Fibroblast of skin of right quadriceps (primary cell): ENCODE measurements at places on chromosomes 7 and 10.

DNA sequence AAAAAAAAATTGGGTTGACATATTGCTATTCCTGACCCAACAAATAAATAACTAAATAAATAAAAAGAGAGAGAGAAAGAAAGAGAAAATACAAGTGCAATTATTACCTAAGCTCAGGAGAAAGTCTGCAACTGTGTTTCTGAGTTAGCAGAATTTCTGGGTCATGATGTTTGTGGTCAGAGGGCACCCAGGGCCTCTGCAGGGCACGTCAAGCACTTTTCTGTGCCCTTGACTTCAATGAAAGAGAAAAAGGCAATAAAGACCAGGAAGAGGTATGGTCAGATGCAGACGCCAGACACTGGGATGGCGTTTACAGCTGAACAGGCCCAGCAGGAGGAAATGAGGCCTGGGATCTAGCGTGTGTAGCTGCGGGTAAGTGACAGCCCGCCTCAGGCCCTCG lies 160.9 kb upstream of the GDF10 start:
- DNase-seq = no peak

GRCh38 chr10:110735620-110736027 lies 91.5 kb downstream of the RBM20 start:
- no peak for DNase-seq

GRCh38 chr10:11387044-11387443 lies 224.4 kb downstream of the USP6NL start:
- no peak for DNase-seq

GRCh38 chr10:5259132-5259951 lies 62.7 kb downstream of the AKR1C4 start:
- no peak for DNase-seq

DNA sequence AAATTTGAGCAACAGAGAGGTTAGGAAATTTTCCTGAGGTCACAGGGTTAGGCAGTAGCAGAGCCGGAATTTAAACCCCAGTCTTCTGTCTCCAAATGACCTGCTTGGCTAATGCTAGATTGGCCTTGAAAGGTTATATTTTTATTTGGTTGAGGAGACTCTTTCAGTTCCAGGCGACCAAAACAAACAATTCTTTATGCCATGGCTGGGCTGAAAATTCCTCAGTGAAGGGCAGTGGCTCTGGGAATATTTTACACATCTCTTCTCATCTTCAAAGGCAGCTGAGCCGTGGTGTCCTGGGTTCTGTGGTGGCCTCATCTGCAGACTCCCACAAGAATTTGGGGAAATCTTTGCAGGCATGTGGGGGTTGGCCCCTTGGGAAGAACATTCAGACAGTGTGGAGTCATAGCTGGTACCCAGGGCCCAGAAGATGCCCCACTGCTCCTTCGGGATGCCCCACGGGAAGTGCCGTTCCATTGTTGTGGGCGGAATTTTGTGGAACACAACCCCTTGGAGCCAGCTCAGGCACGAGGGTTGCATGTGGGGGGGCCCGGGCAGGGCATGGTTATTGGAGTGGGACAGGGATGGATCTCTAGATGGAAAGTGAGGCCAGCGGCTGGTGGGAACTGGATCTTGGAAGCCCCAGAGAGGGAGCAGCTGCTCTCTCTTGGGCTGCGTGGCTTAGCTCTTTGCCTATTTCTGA lies 33.2 kb downstream of the RPS24 start:
- DNase-seq = no peak

DNA sequence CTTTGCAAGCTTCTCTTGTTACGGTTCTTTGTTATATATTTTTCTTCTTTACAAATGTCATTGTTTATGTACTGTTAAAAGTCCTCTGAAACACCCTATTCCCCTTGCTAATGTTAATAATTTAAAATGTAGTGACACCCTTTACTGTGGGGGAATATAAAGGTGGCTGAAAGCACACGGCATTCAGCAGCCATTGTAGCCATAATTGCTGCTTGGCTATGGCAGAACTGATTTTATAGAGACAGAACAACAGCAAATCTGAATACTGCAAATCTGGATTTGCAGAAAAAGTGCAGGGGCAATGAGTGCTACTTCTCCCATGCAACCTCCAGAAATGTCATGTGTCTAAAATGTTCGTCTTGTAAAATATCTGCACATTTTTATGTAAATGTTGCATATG lies 3.7 kb upstream of the WASL start:
- no peak for DNase-seq

DNA sequence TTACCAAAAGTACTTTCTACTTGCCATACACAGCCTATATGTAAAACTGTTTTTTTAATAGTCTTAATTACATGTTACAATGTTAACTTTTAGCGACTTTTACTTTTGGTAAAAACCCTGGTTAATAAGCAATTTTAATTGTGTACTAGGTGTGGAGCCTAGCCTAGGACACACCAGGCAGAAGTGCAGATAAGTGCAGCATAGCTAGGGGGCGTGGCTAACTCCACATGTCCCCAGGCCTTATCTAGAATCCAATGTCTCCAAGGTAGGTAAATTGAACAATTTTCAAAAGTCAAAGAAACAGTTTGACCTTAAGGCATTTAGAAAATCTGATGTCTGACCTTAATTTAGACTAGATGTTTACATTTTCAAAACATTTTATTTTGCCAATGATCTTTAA lies 858.7 kb downstream of the CCSER2 start:
- no peak for DNase-seq

GRCh38 chr10:29370097-29371092 lies 81.5 kb downstream of the LYZL1 start:
- peak; percentile 75 for DNase-seq

GRCh38 chr10:31457858-31458257 lies 138.8 kb downstream of the ZEB1 start:
- peak; percentile 11 for DNase-seq

- peak; percentile 34 for DNase-seq
These were observed 163.4 kb downstream of the RAPGEF5 start for GRCh38 chr7:22193450-22193983.

DNA sequence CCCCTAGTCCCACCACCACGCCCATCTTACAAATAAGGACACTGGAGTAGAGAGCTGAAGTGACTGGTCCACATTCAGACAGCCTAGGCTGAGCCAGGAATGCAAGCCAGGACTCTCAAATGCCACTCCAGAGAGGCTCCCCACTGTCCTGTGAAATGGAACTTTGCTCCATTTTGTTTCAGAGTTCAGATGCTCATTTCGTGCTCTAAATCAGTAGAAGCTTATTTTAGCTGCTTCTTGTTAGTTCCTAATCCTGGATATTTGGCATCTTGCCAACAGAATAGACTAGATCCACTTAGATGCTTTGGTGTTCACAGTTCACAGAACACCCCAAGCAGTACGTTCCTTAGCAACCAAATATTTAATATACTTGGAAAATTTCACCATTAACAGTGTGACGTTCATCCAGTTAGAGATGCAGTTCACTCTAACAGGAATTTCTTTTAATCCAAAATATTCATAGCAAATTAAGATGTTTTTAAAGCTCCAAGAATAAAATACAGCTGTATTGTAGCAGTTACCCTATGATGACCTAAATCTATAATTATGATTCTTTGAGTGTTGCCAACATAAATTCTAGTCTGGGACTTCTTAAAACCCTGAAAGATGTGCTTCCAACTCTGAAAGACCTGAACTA lies 7.3 kb downstream of the MMP21 start:
- DNase-seq = peak; percentile 31

- no peak for DNase-seq
These were observed 26.9 kb downstream of the DNAJB9 start for GRCh38 chr7:108596560-108596959.

- DNase-seq = no peak
These were observed 30.1 kb downstream of the CNNM2 start for GRCh38 chr10:102948176-102948575.

- no peak for DNase-seq
These were observed 114.0 kb downstream of the WDFY4 start for GRCh38 chr10:48798481-48799254.

DNA sequence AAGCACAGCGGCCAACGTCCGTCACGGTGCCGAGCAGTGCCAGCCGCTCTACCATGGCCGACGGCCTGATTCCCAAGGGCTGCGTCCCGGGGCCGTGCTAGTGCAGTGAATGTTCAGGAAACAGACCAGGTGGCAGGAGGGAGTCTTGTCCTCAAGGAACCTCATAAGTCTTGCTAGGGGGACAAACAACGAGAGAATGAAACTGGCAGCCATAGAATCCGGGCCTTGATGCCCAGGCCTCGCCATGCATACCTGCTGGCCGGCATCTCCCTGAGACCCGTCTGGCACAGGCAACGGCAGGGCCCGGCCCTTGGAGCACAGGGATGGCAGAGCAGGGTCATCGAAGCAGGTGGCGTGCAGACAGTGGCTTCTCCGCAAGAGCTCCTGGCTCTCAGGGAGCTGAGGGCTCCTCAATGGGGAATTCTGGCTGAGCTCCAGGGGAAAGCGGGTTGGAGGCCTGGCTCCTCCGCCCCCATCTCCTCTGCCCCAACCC lies 58.8 kb downstream of the DIP2C start:
- no peak for DNase-seq

DNA sequence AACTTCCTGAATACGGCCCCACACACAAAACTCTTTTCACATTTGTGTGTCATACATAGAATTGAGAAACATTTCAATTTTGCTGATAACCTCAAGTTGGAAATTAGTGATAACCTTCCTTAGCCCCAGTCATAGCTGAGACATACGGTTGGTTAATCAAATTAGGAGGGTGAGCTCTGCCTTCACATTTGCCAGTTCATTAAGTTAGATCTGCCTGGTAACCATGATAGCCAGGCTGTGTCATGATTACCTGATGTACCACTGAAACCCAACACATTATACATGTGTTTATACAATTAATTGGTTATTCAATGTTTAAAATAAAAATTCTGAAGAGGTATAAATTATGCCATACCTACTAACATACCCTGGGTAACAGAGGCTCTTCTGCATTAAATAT lies 60.8 kb upstream of the RAB11FIP2 start:
- no peak for DNase-seq

DNA sequence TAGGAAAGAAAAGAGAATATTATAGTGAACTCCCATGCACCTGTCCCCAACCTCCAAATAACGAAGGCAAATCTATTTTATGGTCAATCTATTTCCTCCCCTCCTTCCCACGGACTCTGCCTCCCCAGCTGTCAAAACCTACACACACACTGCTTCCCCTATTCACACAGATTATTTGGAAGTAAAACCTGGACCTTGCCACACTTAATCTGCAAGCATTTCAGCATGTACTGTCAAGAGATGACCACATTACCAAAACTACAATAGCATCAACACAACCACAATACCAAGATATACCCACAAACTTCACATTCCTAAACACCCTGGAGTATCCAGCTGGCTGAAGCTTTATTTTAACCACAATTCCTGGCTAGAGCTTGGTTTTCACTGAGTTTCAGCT lies 27.8 kb upstream of the KCNK18 start:
- no peak for DNase-seq

DNA sequence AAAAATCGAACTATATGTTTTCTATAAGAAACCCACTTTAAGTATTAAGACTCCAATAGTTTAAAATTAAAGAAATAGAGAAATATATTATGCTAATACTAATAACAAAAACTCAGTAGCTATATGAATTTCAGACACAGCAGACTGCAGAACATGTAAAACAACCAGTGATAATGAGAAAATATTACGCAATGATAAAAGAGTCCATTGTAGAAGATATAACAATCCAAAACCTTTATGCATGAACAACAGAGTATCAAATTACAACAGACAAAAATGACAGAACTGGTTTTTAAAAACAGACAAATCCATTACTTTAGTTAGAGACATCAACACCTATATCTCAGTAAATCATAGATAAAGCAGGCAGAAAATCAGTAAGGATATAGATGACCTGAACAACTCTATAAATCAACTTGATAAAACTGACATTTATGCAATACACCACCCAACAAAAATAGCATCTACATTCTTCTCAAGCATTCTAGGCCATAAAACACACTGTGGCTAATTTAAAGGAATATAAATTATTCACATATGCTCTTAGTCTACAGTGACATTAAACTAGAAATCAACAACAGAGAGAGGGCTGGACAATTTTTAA lies 669.5 kb upstream of the GHITM start:
- peak; percentile 3 for DNase-seq

DNA sequence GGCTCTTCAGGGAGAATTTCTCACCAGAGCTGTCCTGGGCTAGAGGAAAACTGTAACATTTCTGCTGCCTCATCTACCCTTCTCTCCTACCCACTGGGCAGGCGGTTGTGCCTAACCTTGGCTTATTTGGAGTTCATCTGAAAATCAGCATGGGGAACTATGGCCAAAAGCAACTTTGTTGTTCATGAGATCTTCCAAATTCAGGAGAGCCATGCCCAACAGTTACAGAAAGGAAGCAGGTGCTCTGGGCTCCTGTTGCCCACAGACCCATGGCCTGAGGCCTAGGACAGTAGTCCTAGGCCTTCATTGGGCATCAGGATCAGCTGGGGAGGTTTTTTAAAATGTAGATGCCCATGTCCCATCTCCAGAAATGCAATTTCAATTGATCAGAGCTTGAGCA lies 85.2 kb downstream of the GRID1 start:
- no peak for DNase-seq

GRCh38 chr10:127196282-127197153 lies at the start of gene INSYN2A:
Gene INSYN2A, minus strand, starts transcription at chr10:127196591. Its CDS starts 20,196 bp downstream, at chr10:127176395.
- peak; percentile 55 for DNase-seq

DNA sequence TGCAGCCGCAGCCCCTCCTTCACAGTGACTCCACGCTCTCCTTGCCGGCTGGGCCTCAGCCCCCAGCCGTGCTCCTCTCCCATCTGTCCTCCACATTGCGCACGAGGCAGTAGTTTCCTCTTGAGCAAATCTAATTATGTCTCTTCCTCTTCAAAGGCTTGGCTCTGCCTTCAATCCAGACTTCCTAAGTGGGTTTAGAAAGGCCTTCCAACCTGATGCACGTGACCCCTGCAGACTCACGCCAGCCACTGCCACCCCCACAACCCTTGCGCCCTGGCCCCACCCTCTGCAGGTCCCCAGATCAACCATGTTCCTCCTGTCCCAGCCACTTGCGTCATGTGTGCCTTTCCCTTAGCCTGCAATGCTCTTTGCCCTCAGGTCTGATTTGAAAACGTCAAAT lies 75.0 kb upstream of the ADAM12 start:
- no peak for DNase-seq

DNA sequence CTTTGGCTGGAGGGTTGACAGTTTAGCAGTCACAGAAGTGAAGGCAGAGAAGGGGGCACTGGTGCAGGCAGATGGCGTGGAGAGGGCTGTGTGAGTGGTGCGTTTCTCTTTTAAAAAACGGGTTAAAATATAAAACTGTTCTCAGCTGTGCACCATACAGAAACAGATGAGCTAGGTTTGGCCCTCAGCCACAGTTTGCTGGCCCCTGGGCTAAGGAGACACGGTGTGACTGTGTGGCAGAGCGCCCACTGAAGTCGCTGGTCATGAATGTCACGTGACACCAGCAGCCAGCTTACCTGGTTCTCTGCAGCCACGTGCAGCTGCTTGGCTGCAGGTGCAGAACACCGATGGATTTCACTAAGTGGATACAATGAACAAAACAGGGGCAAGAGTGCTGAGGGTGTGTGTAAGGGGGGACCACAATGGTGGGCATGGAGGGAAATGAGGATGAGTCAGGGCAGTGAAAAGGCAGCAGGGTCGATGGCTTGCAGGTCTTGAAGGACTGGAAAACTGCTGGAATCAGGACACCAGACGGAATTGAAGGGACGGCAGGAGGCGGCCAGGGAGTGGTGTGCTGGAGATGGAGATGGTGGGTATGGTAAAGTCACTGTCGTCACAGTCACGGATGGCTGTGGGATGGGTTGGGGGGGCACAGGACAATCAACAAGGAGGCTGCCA lies 7.4 kb downstream of the ZNF746 start:
- DNase-seq = no peak
